ENCODE measurements at places on chromosomes 6 and 20. TPM values are rescaled to one million over a fixed set of nuclear protein-coding genes. Genes with fewer than 3 reads are reported as not detected.

GRCh38 chr20:32124916-32125454, 15.5 kb downstream of the TM9SF4 start:
- DNase-seq = no peak

Gene TMEM217
- total RNA-seq = 1.1 TPM

Gene MRPS18B
- total RNA-seq = 67.4 TPM

DNA sequence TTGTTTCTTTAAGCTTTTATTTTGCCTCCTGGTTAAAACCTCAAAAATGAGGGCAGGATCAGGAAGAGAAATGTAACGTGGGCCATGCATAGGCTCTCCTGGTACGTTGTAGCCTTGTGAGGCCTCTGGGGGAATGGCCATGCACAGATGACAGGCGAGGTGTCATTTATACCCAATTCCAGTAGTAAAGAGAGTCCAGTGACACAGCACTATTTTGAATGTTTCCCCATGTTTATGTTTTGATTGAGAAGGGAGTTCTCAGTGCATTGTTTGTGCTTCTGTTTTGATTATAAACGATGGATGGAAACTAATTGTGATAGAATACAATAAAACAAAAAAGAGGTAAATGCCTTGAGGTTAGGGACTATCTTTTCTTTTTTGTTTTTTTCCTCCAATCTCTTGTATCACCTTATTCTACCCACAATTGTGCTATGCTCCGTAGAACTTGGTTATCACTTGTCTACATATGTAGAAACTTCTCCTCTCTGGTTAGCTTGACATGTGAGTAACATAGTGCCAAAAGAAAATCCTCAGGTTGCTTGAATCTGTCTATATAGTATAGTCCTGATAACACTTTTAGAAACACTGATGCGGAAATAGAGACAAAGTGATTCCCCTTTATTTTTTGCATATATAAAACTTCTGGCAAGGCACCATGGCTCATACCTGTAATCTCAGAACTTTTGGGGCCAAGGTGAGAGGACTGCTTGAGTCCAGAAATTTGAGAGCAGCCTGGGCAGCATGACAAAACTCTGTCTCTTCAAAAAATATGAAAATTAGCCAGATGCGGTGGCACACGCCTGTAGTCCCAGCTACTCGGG, 6.9 kb upstream of the SMIM28 start:
- no peak for DNase-seq

Gene SAMD5
- 0.95 TPM for total RNA-seq

GRCh38 chr20:42492290-42492689, 697.4 kb downstream of the PTPRT start:
- DNase-seq = no peak

GRCh38 chr6:143596866-143597265, 80.9 kb upstream of the PHACTR2 start:
- no peak for DNase-seq

- DNase-seq = no peak
Measured at GRCh38 chr6:68040312-68040778, 594.7 kb upstream of the ADGRB3 start.

- no peak for DNase-seq
Measured at GRCh38 chr6:105850261-105851112, 235.6 kb upstream of the PRDM1 start.

DNA sequence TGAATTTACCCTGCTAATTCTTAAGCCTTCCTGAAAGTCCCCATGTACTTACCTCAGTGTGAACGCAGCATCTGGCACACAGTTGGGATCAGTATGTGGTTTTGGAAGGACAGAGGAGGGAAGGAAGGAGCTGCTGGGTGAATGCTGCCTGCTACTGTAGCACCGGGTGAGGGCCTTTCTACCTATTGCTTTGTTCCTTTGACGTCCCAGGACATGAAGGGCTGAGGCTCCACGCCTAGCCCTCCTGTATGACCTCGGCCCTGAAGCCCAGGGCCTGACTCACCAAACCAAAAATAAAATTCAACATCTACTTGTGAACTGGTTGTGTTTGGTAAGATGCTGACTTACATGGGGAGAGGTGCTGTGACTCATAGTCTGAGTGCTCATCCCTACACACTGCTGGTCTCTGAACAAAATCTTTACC, 51.1 kb downstream of the ARID1B start:
- no peak for DNase-seq
